Caco-2 (cell line): ENCODE measurements at places on chromosomes 12 and 14.

DNA sequence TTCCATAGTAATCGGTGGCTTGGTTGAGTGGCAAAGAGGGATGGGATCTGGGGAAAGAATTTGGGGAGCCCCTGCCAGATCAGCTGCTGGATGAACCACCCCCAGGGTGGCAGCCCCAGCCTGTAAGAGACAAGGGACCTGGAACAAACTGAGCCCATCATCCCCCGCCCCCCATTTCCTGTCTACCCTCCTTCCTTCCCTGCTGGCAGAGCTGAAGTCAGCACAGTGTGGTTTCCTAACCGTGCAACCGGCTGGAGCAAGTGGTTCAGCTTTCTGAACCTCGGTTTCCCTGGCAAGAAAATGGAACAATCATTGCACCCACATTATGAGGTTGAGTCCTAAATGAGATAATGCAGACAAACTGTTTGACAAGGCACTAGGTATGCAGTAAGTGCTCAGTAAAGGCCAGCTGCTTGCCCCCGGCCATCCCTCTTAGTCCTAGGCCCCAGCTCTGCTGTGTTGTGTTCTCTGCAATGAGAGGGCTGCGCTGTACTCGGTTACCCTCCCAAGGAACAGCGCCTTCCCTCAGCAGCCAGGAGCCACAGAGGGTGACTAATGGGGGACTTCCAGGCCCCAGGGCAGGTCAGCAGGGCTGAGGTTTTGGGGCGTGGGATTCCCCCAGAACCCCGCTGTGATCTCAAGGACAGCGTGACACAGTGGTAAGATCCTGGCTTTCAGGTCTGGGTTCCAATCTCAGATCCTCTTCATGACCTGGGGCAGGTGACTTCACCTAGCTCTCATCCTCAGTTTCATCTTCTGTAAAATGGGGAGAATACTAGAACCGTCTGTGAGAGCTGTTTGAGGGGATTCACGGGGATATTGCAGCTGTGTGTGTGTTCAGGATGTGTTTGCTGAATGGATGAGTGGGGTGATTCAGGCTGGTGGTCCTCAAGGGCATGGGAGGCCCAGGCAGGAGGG, 16.5 kb downstream of the SELPLG start:
- no peak for DNase-seq

DNA sequence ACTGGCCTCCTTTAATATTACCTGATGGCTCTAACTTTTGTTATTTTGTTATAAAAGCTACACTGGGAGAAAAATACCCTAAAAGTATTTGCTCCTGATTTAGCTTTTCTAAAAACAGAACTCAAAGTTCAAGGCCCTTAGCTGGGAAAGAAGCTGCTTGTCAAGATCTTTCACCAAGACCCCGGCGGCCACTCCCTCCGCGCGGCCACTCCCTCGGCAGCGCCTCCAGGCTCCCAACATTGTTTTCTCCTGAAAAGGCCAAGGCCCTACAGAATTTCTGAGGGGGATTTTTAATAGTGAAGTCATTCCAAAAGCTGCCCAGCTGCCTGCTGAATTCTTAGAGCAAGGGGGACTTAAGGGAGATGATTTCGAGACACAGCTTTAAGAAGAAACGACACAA, 96.4 kb downstream of the NTN4 start:
- no peak for DNase-seq

DNA sequence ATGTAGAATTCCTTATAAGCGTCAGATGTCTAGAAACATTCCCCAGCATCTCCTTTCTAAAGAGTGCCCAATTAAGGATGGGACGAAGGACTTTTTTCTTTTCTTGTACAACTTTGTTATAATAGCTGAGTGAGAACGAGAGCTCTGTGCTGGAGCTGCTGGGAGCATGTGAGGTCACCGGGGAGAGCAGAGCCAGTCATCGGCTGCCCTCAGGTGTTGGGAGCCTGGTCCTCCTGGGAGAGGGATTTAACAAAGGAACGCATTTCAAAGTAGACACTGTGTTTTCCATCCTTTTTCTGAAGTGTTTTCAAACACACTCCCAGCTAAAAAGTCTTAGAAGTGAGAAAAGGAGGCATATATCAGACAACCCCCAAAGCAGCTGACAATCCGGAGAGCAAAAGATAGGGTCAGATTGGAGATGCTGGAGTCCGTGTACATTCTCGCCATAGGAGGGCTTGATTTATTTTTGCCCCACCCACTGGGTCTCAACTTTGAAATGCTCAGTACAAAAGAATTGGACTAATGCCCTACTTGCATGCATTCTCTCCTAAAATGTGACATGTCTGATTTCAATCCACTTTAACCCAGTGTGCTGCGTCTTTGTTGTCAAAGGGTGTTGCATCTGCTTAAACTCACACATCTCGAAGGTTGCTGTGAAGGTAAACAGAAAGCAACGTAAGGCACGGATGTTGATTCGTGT, 50.8 kb upstream of the PIWIL1 start:
- DNase-seq = no peak

DNA sequence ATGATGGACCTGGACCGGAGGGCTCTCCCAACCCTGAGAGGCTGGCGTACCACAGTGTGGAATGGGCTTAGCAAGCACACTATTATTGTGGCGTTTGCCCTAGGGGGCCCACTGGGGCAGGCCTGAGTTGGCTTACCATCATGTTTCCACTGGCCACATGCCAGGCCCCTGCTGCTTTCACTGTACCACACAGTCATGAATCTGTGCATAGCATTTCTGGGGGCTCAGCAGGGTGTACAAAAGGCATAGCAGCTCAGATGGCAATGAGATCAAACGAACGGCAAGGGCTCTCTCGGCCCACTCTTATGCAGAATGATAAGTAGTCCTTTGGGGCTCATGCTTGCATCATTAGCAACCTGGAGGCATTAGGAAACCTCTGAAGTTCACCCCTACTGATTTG, 137.0 kb upstream of the HIF1A start:
- no peak for DNase-seq

- no peak for DNase-seq
Measured at GRCh38 chr14:104550861-104551728, 28.5 kb upstream of the C14orf180 start.

GRCh38 chr12:71663561-71664410, at the start of the genes THAP2 and ZFC3H1:
TSS of gene THAP2 (plus strand) at chr12:71664301. CDS start at chr12:71664510, 209 bp downstream.
TSS of gene ZFC3H1 (minus strand) at chr12:71663848. CDS start at chr12:71663610, 238 bp downstream.
- peak; percentile 94 for DNase-seq

- no peak for DNase-seq
Measured at GRCh38 chr14:25132094-25132493, 82.1 kb upstream of the STXBP6 start.

- no peak for DNase-seq
Measured at GRCh38 chr12:67843257-67843656, 146.0 kb upstream of the IFNG-AS1 start.

GRCh38 chr14:69997849-69998248, 118.6 kb downstream of the SMOC1 start:
- no peak for DNase-seq

DNA sequence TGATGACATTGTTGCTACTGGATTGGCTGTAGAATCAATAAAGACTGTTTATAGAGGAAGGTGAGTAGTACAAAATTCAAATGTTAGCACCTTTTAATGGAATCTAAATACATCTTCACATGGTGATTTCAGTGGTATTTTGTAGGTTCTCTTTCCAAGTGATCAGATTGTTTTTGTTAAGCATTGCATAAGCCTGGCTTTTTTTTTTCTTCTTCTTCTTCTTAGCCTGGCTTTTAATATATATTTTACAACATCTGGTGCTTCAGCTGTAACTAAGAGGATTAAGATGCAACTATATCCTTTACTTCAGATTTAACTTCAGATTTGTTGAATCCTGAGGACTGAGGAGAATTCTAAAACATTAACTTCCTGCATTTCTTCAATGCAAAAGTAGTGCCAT, 57.3 kb upstream of the ATF1 start:
- DNase-seq = no peak

- no peak for DNase-seq
Measured at GRCh38 chr12:104793285-104793684, 164.8 kb downstream of the SLC41A2 start.

DNA sequence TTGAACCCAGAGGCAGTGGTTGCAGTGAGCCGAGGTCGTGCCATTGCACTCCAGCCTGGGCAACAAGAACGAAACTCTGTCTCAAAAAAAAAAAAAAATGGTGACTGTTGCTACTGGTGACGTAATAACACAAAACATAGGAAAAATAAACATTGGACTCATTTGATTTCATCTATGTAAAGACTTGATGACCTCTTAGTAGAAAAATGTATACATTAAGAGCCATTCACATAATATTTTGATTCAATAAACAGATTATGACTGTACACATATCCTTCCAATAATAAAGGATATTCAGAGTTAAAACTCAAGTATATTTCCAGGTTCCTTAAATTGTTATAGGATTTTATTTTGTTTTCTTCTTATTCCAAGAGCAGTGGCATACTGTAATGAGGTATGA, 65.7 kb upstream of the AEBP2 start:
- DNase-seq = no peak

DNA sequence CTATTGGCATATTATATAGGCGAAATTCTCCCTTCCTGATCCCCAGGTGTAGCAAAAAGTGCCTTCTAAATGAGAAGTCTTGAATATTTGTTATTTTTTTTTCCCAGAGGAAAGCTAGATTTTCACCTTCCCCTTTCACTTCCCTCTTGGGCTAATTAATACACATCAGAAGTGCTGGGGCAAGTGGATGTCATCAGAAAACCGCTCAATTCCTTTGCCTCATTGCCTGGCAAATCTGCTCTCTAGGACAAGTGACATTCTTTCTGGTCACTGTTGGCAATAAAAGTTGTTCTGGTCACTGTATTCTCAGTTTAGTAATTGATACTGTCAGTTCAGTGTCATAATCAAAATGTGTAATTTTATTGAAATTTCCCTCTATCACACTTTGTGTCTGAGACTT, 174.5 kb downstream of the ETNK1 start:
- no peak for DNase-seq
